ENCODE measurements at places on chromosomes 6 and 20. TPM values are rescaled to one million over a fixed set of nuclear protein-coding genes. Genes with fewer than 3 reads are reported as not detected.

The COL21A1 gene
- 0.39 TPM for total RNA-seq

The FNDC1 gene
- total RNA-seq: 0.08 TPM

The SLC17A3 gene
- total RNA-seq: not detected

The MUCL3 gene
- not detected for total RNA-seq

The MUC21 gene
- total RNA-seq: not detected

The PPP1R3G gene
- total RNA-seq: 0.04 TPM

The SYCP2 gene
- 0.04 TPM for total RNA-seq

The POM121L2 gene
- not detected for total RNA-seq

The CST5 gene
- total RNA-seq: not detected

The TGIF2 gene
- 8.0 TPM for total RNA-seq

The COX7A2 gene
- total RNA-seq: 384 TPM

The GPR63 gene
- total RNA-seq: 1.7 TPM

The MYLK2 gene
- total RNA-seq: not detected

The OLIG3 gene
- total RNA-seq: not detected

The NT5E gene
- total RNA-seq: 108 TPM

The LRRC73 gene
- 0.16 TPM for total RNA-seq

The TAAR5 gene
- total RNA-seq: not detected

The BEND6 gene
- total RNA-seq: 1.2 TPM

The MUC22 gene
- not detected for total RNA-seq

The SLC17A1 gene
- total RNA-seq: not detected

The FAM209A gene
- total RNA-seq: not detected

The EPHA7 gene
- not detected for total RNA-seq

The PPIL6 gene
- total RNA-seq: 2.5 TPM

The TDRD6 gene
- not detected for total RNA-seq

The FANCE gene
- total RNA-seq: 14.9 TPM

The TRIM31 gene
- not detected for total RNA-seq

The ATRN gene
- total RNA-seq: 17.4 TPM

The PLEKHG1 gene
- 0.84 TPM for total RNA-seq

The KCNK17 gene
- not detected for total RNA-seq

The PLG gene
- not detected for total RNA-seq

The ARMC12 gene
- total RNA-seq: not detected

The WFDC8 gene
- total RNA-seq: not detected

The NKX2-2 gene
- total RNA-seq: not detected

The OPRM1 gene
- total RNA-seq: not detected

The BTBD3 gene
- 11.5 TPM for total RNA-seq

The OR2J3 gene
- not detected for total RNA-seq

The PRICKLE4 gene
- 1.4 TPM for total RNA-seq
